ENCODE measurements at places on chromosomes 11 and 22.
A peak's percentile ranks its signal among the peaks of the same experiment; 100 is the strongest.

DNA sequence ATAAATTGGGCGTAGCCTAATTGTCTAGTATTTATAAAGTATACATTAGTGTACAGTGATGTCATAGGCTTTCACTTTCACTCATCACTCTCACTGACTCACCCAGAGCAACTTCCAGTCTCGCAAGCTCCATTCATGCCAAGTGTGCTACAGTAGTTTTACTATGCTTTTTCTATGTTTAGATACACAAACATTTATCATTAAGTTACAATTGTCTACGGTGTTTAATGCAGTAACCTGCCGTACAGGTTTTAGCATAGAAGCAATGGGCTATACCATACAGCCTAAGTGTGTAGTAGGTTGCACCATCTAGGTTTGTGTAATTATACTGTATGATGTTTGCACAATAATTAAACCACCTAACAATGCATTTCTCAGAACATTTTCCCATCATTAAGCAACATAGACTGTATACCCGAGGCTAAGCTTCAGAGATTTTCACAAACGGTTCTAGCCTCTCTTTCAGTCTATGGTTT is 17.5 kb downstream of the OR9G1 start:
- no peak for DNase-seq
- H3K27me3 ChIP-seq = no peaks in the 10 kb centered on the region
- H3K27ac ChIP-seq = no peak overlapping the region
- H3K36me3 ChIP-seq = no peaks in the 10 kb centered on the region
- H3K4me3 ChIP-seq = no peak overlapping the region

DNA sequence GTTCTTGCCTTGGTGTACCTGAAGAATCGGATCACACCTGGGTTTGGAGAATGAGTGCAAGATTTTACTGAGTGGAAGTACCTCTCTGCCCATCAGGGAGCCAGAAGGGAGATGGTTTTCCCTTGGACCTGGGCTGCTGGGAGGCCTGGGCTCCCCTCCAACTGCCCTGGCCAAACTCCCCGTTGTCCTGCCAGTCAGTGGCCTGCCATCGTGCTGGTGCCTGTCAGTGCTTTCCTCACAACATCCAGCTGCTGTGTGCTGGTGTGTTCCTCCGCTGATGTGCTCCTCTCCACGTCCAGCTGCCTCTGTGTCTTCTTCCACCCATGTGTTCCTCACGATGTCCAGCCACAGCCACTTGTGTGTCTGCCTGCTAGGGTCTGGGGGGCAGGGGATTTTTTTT is 87.9 kb upstream of the CLPB start:
- peaks cover 9% of the 10 kb centered on the region for H3K27me3 ChIP-seq
- H3K27ac ChIP-seq = no peak overlapping the region
- H3K36me3 ChIP-seq = no peaks in the 10 kb centered on the region
- peaks cover 18% of the 10 kb centered on the region for H3K4me1 ChIP-seq

- H3K4me1 ChIP-seq = peaks cover 16% of the 10 kb centered on the region
- DNase-seq = no peak
- no peaks in the 10 kb centered on the region for H3K36me3 ChIP-seq
- peaks cover 3% of the 10 kb centered on the region for H3K27me3 ChIP-seq
- H3K4me3 ChIP-seq = no peak overlapping the region
Measured at GRCh38 chr11:11173316-11174025, 179.6 kb downstream of the CSNK2A3 start.

DNA sequence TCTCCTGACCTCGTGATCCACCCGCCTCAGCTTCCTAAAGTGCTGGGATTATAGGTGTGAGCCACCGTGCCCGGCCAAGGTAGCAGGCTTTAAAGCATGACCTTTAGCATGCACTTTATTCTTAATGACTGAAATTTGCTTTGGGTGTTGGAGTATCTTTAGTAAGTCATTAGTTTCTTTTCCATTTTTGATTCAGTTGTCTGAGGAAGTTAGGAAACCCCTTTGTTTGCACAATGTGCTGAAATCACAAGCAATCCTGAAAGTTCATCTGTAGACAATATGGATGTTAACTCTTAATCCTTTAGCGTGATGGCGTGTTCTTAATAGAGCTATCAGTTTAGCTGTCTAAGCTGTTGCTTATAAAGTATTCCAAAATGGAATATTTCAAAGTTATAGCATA is 16.8 kb downstream of the SDHD start:
- DNase-seq = no peak
- H3K4me3 ChIP-seq = no peak overlapping the region
- H3K36me3 ChIP-seq = no peaks in the 10 kb centered on the region
- no peaks in the 10 kb centered on the region for H3K27me3 ChIP-seq

GRCh38 chr11:65855927-65856363 is 2.0 kb downstream of the CFL1 start:
- H3K4me3 ChIP-seq = peak overlapping the region; percentile 90
- H3K4me1 ChIP-seq = peaks cover 37% of the 10 kb centered on the region
- H3K27me3 ChIP-seq = no peaks in the 10 kb centered on the region
- no peak for DNase-seq
- peak overlapping the region; percentile 79 for H3K27ac ChIP-seq

- no peak for DNase-seq
- H3K36me3 ChIP-seq = no peaks in the 10 kb centered on the region
- no peak overlapping the region for H3K27ac ChIP-seq
- no peaks in the 10 kb centered on the region for H3K4me1 ChIP-seq
Measured at GRCh38 chr11:31782257-31782656, 28.9 kb downstream of the PAX6 start.

DNA sequence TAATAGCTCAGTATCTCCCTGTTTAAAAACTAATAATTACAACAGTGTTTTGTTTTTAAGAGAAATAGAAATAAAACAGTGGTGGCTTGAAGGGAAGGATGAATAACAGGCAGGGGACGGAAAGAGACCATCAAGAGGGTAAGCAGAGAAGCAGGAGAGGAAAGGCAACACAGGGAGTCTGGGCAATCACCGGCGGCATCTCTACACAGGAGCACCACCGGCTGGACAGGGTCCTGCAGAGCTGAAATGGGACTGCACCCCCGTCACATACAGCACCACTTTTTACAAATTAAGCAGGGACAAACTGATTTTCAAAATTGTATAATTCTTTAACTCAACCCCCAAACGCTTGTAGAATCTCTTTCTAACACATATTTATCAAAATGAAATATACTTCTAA is 18.4 kb downstream of the PHF21A start:
- peaks cover 24% of the 10 kb centered on the region for H3K4me1 ChIP-seq
- H3K4me3 ChIP-seq = no peak overlapping the region
- no peaks in the 10 kb centered on the region for H3K27me3 ChIP-seq
- no peak overlapping the region for H3K27ac ChIP-seq

DNA sequence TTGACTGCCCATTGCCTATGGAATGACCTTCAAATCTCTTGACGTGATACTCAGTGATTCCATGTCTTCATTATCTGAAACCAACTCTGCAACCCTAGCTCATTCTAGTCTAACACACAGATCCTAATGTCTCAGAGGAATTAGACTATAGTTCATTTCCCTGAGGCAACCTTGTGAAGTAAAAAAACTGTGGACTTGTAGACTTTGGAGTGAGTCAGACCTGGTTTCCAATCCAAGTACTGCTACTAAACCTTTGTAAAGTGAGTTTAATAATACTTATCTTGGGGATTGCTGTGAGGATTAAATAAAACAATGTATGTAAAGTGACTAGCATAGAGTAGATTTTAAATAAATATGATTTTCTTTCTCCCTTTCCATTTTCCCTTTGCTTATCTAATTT is 226.1 kb downstream of the BLID start:
- no peaks in the 10 kb centered on the region for H3K36me3 ChIP-seq
- H3K27ac ChIP-seq = no peak overlapping the region
- no peaks in the 10 kb centered on the region for H3K27me3 ChIP-seq
- no peak for DNase-seq
- no peaks in the 10 kb centered on the region for H3K4me1 ChIP-seq

DNA sequence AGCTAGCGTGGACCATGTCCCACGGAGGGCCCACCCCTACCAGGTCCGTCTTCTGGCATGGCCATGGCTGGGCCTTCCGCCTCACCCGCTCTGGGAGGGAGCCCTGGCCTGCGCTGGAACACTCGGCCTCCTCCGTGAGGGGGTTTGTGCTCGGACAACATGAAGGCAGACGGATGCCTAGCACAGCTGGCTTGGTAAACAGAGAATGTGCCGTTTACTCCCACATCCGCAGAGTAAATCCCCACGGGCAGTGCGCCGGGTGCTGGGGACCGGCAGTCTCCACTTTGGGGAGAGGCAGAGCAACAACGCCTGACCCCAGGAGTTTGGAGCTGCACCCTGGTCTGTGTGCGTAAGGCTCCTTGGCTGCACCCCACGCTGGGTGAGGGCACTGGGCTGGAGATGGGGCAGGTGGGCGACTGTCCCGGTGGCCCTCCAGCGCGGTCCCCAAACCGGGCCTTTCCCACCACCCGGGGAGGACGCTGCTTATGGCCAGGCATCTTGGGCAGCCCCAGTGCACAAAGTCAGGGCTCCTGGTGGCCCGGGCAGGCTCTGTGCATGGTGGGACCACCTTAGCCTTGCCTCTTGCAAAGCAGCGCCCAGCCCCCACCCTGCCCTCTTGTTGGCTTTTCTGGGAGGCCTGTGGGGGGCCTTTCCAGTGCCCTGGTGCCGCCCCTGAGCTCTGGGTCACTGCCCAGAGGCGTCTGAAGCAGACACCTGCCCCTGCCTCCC is 30.7 kb upstream of the MUC5AC start:
- no peak overlapping the region for H3K27ac ChIP-seq
- H3K4me3 ChIP-seq = no peak overlapping the region
- peak; percentile 21 for DNase-seq
- H3K4me1 ChIP-seq = no peaks in the 10 kb centered on the region
- H3K27me3 ChIP-seq = no peaks in the 10 kb centered on the region
- no peaks in the 10 kb centered on the region for H3K36me3 ChIP-seq

- no peaks in the 10 kb centered on the region for H3K27me3 ChIP-seq
- H3K36me3 ChIP-seq = no peaks in the 10 kb centered on the region
- no peak for DNase-seq
- no peaks in the 10 kb centered on the region for H3K4me1 ChIP-seq
- no peak overlapping the region for H3K4me3 ChIP-seq
- H3K27ac ChIP-seq = no peak overlapping the region
Measured at GRCh38 chr11:116287866-116288265, 484.9 kb downstream of the BUD13 start.

DNA sequence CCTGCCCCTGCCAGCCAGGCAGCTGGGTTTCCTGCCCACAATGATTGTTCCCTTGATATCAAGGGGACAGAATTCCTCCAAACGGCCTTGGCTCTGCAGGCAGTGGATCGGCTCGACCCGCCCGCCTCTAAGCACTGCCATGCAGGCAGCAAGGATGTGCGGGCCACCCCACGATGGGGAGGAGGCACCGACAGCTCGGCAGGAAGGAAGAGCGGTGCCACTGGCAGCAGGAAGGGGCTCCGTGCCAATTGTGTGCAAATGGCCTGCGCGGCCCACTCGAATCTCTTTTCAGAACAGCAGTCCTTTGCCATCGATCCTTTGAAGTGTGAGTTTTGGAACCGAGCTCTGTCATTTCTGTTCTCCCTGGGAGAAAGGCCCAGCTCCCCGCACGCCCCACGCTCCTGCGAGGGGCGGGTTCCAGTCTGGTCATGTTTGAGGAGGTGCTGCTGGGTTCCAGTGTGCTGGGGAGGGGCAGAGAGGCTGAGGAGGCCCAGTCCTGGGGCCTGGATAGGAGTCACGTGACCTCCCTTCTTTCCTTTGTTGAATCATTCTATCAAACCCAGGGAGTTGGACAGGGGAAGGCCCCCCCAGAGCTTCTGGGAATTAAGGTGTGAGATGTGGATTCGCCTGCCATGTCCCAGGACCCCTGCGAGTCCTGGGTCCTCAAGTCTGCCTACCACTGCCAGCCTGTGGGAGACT is 406.0 kb downstream of the CTTN start:
- H3K4me1 ChIP-seq = no peaks in the 10 kb centered on the region
- H3K27me3 ChIP-seq = peaks cover 2% of the 10 kb centered on the region
- DNase-seq = no peak
- no peak overlapping the region for H3K27ac ChIP-seq
- no peaks in the 10 kb centered on the region for H3K36me3 ChIP-seq
- H3K4me3 ChIP-seq = no peak overlapping the region

DNA sequence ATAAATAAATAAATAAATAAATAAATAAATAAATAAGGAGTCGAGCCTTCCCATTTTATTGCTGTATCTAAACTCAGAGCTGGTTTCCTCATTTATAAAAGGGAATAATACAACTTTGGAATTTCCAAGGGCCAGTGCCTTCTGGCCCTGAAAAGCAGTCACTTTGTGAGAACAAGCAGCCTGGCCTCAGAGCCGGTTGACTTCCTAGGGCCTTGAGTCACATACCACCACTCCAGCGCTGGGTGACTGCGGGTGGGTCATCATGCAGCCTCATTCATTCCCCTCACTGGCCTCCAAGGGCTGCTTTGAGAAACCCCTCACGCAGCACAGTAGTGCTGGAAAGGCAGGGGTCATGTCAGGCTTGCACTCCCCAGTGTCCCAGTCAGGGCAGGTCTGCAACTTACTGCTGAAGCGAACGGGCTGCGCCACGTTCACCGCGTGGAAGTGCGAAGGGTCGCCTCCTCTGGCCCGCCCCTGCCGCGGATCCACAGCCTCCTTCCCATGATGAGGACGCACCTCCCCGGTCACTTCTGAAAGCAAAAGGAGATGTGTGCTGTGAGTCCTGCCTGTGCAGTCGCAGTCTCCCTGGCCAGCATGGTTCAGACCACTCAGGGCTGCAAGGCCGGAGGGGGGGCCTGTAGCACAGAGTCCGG is 54.4 kb downstream of the DGCR2 start:
- no peaks in the 10 kb centered on the region for H3K27me3 ChIP-seq
- peaks cover 29% of the 10 kb centered on the region for H3K36me3 ChIP-seq
- H3K4me3 ChIP-seq = no peak overlapping the region
- H3K27ac ChIP-seq = no peak overlapping the region
- DNase-seq = no peak
- H3K4me1 ChIP-seq = no peaks in the 10 kb centered on the region

DNA sequence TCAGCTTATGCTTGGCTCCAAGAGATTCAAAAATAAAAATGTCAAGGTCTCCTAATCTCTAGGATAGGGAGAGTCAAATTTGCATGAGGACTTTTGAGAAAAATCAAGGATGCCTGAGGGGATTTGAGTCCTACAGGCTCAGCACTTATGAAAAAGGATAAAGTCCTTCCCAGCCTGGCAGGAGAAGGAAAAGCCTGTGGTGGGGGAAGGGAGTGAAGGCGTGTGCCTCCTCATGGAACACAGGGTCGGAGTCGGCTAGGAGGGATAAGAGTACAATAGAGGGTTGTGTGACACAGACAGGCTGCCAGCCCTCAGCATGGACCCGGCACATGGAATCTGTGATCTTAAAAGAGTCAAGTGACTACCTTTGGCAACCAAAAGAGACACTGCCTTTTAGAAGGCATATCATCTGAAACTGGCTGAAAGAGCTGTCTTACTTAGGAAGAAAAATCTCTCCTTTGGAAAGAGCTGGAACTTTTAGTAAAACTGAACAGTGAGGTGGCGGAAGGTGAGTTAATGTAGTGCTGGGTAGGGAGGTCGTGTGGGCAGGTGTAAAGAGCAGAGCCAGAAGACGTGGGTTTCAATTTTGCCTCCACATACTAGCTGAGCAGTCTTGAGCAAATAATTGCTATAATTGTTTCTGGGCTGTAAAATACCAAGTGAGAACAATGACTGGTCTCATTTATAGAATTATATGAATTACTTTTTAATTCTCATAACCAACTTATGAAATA is 58.8 kb upstream of the RDX start:
- peaks cover 3% of the 10 kb centered on the region for H3K4me1 ChIP-seq
- no peak overlapping the region for H3K4me3 ChIP-seq
- H3K36me3 ChIP-seq = peaks cover 2% of the 10 kb centered on the region

- no peaks in the 10 kb centered on the region for H3K27me3 ChIP-seq
- no peaks in the 10 kb centered on the region for H3K36me3 ChIP-seq
- H3K4me3 ChIP-seq = no peak overlapping the region
- no peak overlapping the region for H3K27ac ChIP-seq
Measured at GRCh38 chr22:46099740-46100139, 50.6 kb upstream of the PPARA start.

GRCh38 chr11:76512851-76513653 is 68.2 kb downstream of the EMSY start:
- DNase-seq = no peak
- no peaks in the 10 kb centered on the region for H3K27me3 ChIP-seq
- H3K36me3 ChIP-seq = peaks cover 4% of the 10 kb centered on the region
- no peak overlapping the region for H3K27ac ChIP-seq
- no peak overlapping the region for H3K4me3 ChIP-seq
